ENCODE measurements at places on chromosomes 5 and 9.

- DNase-seq: no peak
These were observed 17.1 kb downstream of the RFX3 start for GRCh38 chr9:3508521-3509291.

GRCh38 chr5:164235300-164235891, 730.0 kb downstream of the MAT2B start:
- no peak for DNase-seq

GRCh38 chr5:6497262-6497661, 48.6 kb downstream of the UBE2QL1 start:
- no peak for DNase-seq

DNA sequence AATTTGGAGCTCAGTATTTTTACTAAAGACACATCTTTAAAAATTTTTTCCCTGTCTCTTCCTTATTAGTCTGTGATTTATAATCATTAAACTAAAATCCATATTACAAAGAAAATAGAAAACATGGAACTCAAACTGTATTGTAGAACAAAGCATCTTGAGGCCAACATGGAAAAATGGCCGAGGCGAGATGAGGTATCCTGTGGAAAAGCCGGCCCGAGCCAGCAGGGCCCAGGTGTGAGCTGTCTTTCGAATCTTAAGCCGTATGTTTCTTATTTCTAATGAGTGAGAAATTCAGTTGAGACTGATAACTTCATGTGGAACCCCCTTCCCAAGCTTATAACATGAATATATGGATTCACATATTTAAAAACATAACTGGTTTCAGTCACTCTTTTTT, 170.4 kb upstream of the OTULINL start:
- no peak for DNase-seq

GRCh38 chr5:35781181-35781790, 75.4 kb upstream of the IL7R start:
- no peak for DNase-seq

DNA sequence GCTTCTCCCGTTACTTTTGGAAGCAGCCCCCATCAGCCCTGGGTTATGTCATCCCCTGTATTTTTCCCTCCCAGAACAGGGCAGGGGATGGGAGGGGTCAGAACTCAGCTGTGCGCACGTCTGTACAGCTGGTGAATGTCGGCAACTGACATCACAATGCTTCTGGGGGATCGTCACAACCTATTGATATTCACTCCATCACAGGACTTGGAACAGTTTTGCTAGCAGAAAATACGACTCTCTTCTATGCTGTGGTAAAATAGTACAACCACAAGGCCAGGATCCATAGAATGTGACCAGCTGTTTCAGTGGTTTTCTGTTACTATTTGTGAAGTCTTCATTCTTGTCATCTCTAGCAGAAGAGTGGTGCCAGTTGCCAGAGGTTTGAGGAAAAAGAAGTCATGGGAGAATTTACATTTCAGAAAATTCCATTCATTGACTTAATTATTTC, 77.1 kb upstream of the KLF4 start:
- DNase-seq: no peak

GRCh38 chr9:23145467-23145866, 680.6 kb downstream of the ELAVL2 start:
- DNase-seq: no peak

GRCh38 chr5:134451936-134452505, 40.3 kb upstream of the CDKN2AIPNL start:
- DNase-seq: no peak

- no peak for DNase-seq
These were observed 7.8 kb downstream of the LCN9 start for GRCh38 chr9:135670721-135671590.

DNA sequence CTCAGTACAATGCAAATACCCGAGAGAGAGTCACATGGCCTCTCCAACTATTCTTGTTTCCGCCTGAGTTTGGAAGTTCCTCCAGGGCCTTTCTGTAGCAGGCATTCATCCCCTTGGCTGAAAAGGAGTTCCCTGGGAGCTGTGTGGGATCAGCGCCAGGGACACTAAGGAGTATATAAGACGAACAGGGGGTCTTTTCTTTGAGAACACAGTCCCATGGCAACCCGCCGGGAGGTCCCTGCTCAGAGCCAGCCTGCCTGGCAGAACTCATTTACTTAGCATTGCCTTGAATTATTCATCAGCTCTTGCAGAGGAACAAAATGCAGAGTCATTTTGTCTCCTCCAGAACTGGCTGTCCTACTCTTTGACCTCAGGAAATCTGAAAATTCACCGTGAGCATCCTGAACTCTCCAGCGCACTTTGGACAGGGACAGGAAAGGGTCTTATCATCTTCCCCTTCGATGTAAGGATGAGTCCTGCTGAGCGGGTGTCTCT, 120.4 kb upstream of the OSMR start:
- DNase-seq: no peak

DNA sequence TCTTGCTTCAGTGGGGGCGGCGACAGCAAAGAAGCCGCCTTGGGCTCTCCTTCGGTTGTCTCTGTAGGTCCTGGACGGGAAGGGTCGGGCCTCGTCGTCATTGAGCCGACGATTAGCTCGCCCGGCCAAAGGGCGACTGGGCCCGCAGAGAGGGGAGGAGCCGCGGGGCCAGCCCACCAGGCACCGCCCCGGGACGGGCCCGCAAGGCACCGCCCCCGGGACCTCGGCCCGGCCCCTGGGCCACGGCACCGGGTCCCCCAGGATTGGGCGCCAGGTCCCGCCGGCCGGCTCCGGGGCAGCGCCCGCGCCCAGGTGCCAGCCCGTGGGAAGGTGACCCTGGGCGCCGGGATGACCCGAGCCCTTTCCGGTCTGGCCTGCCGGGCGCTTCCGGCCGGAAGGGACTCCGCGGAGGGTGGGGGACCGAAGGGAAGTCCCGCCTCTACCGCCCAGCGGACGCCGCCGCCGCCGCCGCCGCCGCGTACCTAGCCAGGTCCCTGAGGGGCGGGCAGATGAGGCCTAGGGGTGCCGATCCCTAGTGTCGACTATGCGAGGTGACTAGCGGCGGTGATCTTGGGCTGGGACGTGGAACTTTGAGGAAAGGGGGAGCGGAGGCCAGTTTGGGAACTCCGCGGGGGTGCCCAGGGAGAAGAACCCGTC, at the start of the genes GBA2 and RGP1:
Gene GBA2 (minus strand): TSS at position 371 of the 657 bp plus-strand sequence. CDS start 524 bp downstream, outside the sequence.
Gene RGP1 (plus strand): TSS at position 430 of the 657 bp plus-strand sequence. CDS start 469 bp downstream, outside the sequence.
- DNase-seq: peak; percentile 36

- no peak for DNase-seq
These were observed 288.4 kb downstream of the CD180 start for GRCh38 chr5:66908230-66908629.

GRCh38 chr5:65563777-65564176, 681 bp downstream of the PPWD1 start:
- DNase-seq: no peak

DNA sequence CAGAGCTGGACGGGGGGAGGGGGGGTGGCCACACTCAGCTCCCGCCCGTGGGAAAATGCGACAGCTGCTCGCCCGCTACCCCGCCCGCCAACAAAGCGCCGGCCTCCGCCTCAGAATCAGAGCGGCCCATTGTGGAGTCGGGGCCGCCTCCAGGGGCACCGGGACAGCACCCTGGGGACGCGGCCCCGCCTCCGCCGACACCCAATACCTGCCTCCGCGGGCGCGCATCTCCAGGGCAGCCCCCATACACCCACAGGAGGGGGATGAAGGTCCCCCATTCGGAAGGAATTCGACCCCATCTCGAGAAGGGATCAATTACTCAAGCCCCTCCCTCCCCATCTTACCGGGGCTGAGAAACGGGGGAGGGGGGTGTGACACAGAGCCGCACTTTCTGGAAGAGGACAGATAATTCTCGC, 1.3 kb downstream of the NOTCH1 start:
- DNase-seq: peak; percentile 32

DNA sequence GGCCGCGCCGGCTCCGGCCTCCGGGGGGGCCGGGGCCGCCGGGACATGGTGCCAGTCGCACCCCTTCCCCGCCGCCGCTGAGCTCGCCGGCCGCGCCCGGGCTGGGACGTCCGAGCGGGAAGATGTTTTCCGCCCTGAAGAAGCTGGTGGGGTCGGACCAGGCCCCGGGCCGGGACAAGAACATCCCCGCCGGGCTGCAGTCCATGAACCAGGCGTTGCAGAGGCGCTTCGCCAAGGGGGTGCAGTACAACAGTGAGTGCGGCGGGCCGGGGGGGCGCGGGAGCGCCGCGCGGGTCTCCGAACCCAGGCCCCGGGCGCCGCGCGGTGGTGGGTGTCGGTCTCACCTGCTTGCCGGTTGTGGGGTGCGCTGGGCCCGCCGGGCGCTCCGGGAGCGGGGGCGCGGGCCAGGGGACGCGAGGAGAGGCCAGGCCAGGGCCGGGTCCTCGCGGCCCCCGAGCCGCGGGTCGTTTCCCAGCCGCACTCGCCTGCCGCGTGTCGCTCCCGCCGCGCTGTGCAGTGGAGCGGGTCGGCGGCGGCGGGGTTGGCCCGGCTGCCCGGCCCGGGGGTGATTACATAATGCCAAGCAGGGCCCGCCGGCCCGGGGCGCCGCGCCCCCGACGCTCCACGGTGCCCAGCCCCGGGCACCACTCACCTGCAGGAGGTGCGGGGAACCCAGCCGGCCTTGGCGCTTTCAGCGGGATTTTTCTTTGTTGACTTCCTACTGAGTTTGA, 492 bp downstream of the RABL6 start:
- peak; percentile 17 for DNase-seq

DNA sequence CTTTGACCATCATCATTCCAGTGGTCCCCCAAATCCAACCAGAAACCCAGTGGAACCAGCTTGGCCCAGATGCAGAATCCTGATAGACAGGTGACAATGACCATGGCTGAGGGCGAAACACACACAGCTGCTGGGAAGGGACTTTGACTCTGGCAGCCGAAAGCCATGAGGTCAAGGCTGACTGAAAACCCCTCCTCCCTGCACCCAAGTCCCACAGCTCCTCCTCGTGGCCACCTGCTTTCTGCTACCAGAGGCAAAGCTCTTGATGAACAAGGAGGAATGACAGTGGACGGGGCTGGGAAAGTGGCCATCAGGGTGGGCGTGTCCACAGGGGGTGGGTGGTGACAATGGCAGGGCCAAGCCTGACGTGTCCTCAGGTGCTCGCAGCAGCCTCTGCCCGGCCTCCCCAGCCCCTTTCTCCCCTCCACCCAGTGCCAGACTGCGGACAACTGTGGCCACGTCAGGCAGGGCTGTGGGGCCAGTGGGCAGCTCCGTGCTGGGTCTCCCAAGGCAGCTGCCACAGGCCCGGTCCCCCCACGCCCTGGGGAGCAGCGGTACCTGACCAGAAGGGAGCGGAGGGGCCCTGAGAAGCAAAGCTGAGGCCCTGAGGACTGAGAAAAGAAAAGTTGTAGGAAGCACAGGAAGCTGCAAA, 30.8 kb upstream of the SARDH start:
- no peak for DNase-seq

GRCh38 chr5:151570058-151570457, 21.1 kb downstream of the FAT2 start:
- no peak for DNase-seq

- no peak for DNase-seq
These were observed 71.9 kb downstream of the UBAP1 start for GRCh38 chr9:34250721-34251120.

DNA sequence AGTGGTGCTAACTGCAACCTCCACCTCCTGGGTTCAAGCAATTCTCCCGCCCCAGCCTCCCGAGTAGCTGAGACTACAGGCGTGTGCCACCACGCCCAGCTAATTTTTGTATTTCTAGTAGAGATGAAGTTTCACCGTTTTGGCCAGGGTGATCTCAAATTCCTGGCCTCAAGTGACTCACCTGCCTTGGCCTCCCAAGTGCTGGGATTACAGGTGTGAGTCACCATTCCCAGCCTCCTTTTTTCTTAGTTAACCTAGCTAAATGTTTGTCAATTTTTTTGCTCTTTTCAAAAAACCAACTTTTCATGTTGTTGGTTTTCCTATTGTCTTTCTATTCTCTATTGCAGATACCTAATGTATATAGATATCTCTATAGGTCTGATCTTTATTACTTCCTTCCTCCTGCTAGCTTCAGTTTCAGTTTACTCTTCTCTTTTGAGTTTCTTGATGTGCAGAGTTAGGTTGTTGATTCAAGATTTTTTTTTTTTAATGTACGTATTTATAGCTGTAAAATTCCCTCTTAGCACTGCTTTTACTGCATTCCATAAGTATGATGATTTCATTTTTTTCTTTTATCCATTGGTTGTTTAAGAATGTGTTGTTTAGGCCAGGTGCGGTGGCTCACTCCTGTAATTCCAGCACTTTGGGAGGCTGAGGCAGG, 32.9 kb downstream of the FGD3 start:
- no peak for DNase-seq

DNA sequence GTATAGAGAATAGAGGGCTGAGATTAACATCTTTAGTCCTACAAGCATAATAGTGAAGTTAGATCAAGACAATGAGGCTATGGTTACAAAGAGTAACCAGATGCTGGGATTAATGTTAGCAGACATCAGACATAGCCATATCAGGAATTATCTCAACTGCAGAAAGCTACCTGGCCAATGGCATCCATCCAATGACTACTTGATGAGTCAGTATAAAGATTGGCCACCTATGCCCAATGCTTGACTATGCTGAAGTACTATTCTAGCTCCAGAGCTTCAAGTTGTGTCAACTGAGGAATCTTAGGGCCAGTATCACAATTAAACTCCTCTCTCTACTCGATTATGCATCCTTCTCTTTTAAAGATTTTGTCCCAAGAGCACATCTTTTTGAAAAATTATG, 541.4 kb downstream of the PRELID2 start:
- DNase-seq: no peak

DNA sequence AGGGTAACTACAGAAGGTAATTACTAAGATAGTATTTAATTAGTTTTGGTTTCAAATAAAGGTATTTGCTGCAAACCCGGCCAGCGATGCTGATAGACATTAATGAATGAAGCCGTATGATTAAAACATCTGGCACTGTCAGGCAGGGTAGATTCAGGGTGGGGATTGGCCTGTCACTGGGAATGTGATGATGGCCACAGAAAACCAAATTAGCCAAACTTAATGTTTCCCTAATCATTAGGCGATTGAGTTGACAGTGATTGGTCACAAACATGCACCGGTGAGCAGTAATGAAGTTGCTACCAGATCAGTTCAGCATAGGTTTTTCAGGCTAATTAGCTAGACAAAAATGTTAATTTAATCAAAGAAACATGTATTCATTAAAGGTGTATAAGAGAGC, 107.5 kb downstream of the SGCD start:
- DNase-seq: no peak

DNA sequence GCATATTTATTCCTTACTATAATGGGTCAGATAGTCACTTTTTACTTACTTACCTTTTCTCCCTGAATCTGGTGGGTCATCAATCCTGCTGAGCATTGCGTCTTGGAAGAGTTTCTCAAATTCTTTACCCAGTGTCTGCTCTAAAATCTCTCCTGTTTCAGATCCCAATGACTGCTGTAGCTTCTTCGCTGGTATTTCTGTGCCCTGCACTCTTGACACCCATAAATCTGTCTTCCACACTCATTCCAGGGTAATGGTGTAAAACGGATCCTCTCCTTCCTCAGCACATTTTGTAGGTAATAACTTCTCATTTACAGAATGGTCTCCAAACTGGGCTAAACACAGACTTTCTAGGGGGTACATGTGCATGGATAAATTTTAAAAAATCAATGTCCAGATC, 407.4 kb downstream of the DMAC1 start:
- no peak for DNase-seq

DNA sequence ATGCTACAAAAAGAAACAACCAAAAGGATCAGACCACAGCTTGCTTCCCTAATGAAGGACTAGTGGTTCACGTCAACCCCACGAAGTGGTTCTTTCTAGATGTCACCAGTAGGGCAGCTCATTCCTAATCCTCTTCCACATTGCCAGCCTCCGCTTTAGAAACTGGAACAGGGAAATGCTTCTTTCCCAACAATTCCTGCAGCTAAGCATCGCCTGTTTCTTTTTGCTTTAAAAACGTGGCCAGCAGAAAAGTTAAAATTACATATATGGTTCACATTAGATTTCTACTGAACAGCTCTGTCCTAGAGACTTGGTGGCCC, 100.2 kb downstream of the MTX3 start:
- no peak for DNase-seq

Data from stimulated activated naive CD4-positive, alpha-beta T cell (primary cell).